MCF 10A (cell line): ENCODE measurements at places on chromosomes 4 and X.
A peak's percentile ranks its signal among the peaks of the same experiment; 100 is the strongest.

DNA sequence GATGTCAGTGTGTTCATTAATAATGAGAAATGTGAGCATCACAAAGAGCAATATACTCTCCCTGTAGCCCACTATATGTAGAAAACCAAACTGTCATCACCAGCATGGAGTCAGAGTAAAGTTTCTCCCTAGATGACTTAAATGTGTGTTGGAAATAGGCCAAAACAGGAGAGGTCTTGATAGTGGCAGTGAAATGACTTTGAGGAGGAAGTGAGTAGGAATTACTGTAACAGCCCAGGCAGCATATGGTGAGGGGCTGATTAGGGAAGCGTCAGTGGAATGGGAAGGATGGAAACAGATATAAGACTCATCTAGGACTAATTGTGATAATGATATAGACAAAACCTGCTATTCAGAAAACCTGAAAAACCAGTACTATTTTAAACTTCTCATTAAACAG lies 83.9 kb downstream of the ATXN3L start:
- no peak for DNase-seq

DNA sequence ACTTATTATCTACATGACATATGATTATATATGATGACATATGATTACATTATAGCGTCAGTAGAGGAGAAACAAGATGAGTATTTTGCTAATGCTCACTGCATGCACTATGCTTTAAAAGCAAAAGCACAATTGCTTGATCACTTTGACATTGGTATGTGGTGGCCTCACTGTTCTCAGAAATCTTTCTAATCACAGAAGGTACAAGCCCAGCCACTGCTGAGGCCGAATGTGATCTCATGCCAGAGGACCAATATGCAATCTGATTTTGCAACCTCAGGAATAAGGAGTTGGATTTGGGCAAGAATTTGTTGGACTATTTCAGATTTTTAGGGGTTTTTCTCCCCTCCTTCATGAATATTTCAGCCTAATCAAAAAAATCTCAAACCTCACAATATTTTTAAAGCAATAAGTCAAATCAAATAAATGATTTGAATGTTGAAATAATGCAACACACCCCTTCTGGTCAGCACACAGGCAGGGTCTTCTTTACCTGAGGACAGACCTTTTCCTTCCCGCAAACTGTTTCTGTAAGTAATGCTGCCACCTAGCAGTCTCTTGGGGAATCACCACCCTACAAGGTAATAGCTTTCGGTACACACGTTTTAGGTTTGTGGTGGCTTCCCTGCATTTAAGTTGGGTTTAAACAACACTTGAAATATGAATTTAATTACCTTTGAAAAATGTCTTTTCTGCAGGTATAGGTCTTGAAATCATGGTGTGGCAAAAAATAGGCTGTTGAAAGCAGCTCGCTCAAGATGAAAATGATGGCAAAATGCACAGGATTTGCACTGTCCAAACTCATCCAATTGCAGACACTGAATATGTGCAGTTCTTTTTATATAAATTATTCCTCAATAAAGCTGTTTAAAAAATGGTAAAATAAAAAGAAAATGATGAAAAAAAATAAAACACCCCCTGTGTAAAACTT lies 4.8 kb upstream of the CXCL13 start:
- DNase-seq: peak; percentile 56

DNA sequence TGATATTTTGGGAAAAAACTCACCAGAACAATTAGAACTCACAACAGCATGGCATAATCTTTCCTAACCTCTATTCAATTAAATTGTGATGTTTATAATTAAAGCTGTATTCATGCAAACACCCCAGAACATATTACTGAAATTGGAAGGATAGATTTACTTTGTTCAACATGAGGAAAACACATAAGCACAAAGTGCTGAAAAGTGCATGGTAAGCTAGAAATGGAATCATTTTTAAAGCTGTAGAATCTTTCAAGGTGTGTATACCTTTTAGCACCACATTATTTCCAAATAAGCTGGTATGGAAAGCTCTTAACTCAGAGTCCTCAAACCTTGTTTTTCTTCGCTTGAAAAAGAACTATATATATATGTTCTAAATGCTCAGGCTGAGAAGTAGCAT lies 90.8 kb upstream of the NAP1L5 start:
- no peak for DNase-seq

GRCh38 chr4:16706251-16706650 lies 192.2 kb downstream of the LDB2 start:
- no peak for DNase-seq

DNA sequence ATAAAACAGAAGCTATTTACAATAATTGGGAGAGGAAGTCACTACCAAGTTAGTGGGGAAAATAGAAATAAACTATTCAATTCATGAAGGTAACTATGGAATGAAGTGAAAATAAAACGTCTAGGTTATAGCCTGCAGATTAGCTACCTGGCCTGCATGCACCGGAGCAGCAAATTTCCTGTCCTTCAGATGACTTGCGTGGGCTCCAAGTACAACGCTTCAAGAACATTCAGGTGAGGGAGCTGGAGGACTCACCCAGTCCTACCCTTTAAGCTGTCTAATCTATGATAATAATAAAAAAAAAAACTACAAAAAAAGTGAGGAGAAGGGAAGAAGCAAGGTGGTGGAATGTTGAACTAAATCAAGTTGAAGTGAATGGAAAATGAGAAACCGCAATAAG lies 13.2 kb downstream of the C4orf54 start:
- DNase-seq: no peak

DNA sequence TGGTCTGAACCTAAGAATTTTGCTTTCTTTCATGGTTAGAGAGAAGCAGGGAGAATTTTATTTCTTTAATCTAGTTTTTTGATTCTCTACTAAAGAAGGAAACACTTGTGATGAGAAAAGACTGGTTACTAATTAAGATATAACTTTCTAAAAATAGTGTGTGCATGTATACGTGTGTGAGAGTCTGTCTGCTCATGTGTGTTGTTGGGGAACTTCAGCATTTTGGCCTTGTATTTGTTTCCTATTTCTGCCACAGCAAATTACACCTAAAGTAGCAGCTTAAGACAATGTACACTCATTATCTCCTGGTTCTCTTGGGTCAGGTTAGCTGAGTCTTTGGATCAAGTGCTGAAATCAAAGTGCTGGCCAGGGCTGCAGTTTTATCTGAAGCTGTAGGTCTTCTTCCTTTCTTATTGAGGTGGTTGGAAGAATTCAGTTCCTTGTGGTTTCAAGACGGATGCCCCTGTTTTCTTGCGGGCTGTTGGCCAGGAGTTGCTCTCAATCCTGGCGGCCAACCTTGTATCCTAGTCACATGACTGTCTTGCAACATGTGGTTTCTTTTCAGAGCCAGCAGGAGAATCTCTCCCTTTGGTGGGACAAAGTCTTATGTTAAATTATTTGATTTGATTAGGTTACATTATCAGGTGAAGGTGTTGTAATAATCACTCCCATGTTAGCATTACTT lies 188.4 kb upstream of the CLNK start:
- peak; percentile 12 for DNase-seq
